ENCODE measurements at places on chromosomes 7 and 10.
A peak's percentile ranks its signal among the peaks of the same experiment; 100 is the strongest.

- DNase-seq = no peak
These were observed 5.3 kb upstream of the LAMB1 start for GRCh38 chr7:108008240-108008639.

- DNase-seq = no peak
These were observed 18.3 kb upstream of the BTBD16 start for GRCh38 chr10:122252805-122253204.

DNA sequence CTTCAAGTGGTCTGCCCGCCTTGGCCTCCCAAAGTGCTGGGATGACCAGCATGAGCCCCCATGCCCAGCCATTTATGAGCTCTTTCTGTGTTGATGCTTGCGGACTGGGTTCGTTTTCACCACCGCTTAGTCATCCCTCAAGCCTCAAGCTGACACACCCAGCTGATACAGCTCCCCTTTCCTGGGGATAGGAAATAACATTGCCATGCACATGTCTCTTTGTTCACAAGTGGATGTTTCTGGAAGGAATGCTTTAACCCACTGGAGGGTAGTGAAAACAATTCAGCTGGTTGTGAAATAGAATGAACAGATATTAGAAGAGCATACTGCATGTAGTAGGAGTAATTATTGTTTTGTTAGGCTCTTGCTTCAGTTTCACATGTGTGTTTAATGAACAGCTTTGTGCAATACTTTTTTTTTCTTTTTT lies 8.5 kb upstream of the METTL27 start:
- DNase-seq = no peak

DNA sequence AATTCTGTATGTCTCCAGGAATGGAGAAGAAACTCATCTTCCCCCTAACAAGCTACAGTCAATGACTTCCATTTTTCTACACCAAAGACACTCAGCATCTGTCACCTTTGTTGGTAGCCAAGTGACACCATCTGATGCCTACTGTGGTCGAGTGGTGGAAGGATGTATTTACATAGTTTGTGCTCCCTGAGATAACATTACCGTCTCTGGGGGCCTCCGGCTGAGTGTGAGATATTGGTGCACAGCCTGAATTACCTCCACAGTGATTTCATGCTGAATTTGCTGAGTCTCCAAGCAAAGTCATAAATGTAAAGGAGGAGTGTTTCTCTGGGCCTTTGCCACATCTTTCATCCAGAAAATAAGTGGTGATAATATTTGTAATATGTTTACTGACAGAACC lies 114.0 kb downstream of the GRID1 start:
- DNase-seq = no peak

DNA sequence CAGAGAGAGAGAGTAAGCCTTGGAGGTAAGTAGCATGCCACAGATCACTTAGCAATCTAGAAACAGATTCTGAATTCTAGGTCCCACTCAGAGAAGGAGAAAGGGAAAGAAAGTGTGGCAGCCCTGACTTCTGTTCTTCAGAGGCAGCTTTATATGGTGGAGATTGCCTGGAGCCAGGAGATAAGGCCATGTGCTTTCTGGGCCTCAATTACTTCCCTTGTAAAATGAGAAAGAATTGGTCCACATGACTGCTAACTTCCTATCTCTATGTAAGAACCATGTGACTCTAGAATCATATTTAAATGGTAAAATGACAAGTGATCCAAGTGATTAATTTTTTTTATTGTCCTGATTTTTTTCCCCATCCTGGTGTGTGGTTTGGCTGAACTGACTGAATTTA lies 64.1 kb downstream of the HHEX start:
- DNase-seq = no peak

DNA sequence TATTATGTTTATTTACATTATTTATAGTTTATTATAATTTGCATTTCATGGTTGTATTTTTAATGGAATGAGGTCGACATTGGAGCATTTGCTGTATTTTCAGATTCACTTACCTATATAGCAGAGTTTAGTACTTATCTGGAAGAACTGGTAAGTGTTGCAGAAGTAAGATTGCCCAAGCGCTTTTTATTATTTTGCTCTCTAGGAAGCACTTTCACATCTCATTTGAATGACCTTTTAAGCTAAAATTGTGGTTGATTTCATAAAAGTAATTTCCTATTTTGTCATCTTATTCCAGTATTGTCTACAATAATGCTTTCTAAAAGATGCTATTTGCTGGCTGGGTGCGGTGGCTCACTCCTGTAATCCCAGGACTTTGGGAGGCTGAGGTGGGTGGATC lies 28.6 kb downstream of the SEC61A2 start:
- no peak for DNase-seq

- no peak for DNase-seq
These were observed 21.8 kb upstream of the PIP4K2A start for GRCh38 chr10:22736134-22736533.

GRCh38 chr7:94509264-94509886 lies at the start of gene CASD1:
Gene CASD1, plus strand, starts transcription at chr7:94509809. Its CDS starts 276 bp downstream, at chr7:94510085.
- DNase-seq = peak; percentile 71

DNA sequence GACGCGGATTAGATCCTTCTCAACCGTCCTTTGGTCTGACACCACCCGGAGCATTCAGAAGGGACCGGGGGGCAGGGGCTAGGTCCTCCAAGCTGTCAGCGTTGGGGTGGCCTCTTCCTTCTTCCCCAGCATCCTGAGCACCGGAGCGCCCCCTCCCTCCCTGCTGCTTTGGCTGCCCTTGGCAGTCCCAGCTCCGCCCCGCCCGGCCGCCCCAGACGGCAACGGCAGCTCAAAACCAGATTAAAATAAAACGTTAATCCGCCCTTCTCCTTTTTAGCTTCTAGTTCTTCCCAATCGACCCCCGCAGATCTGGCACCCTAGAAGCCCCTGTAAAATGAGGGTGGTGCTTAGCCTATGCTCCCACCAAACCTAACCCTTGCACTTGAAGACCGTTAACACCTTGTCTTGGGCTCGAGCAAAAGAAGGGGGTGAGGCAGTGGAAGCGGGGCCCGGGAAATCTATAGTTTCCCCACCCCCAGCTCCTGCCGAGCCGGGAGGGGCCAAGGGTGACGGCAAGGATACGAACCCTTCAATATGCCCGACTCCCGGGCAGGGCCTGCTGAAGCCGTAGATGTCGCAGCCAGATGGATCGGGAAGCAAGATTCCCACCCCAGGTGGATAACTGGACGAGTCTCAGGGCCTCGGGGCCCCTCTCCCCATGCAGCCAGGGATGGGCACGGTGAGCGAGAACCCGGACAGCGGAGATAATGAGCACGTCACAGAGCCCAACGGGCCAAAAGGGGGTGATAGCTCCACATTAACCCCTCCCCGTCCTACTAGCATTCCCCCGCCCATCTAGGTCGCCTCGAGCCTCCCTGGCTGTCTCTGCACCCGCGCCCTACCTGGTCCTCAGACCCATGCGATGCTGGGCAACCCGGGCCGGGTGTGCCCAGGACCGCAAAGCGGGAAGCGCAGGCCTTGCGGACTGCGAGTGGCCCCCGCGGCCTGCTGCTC lies 169.7 kb downstream of the NRF1 start:
- no peak for DNase-seq

GRCh38 chr7:47803846-47804245 lies 144.4 kb downstream of the PKD1L1 start:
- no peak for DNase-seq

DNA sequence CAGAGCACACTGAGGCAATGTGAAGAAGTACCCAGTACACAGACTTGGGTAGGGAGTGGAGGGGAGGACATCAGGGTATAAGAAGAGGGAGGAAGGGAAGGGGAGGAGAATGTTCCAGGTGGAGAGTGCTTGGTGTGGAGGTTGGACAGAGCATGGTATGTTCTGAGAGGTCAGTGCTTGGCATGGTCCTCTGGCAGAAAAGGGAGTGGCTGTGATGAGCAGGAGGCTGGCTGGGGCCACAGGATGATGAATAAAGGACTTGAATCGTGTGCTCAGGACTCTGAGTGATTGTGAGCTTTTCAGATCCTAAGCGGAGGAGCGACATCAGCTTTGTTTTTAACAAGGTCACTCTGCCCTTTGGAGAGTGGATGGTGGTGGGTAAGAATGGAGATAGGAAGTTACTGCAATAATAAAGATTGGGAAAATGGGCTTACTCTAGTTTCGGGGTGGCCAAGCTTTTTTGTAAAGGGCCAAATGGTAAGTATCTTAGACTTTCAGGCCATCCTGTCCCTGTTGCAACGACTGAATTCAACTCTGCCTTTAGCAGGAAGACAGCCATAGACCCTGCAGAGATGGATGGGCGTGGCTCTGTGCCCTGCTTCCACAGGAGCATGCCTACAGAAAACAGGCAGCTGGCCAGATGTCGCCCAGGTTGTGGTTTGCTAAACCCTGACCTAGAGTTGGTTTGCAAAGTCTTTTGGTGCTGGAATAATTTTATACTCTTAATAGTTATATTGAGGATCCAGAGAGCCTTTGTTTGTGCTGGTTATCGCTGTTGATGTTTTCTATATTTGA lies 8.4 kb downstream of the PPP2R2D start:
- DNase-seq = no peak

DNA sequence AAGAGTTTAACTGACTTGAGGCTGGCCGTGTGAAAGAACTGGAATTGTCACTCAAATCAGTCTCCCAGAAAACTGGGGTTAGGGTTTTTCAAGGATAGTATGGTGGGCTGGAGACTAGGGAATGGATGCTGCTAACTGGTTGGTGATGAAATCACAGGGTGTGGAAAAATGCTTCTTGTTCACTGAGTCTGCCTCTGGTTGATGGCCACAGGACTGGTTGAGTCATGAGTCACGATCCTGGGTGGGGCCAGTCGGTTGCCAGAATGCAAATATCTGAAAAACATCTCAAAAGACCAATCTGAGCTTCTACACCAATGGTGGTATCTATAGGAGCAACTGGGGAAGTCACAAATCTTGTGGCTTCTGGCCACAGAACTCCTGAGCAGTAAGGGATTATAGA lies 16.3 kb upstream of the BAMBI start:
- no peak for DNase-seq

DNA sequence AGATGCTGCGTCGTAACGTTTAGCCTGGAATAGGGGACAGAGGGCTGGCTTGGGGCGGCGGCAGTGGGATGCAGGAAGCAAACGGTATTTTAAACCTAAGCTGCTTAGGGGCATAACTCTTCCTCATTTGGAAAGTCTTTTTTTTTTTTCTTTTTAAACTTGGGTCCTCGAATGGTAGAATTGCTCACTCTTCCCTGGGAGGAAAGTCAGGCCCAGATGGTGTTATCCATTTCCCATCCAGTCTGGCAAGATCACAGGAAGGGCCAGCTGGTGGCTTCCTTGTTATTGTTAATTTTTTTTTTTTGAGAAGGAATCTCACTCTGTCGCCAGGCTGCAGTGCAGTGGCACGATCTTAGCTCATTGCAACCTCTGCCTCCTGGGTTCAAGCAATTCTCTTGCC lies 56.6 kb downstream of the TMEM209 start:
- no peak for DNase-seq

GRCh38 chr7:142961973-142962926 lies at the start of gene KEL:
Gene KEL, minus strand, starts transcription at chr7:142962363. Its CDS starts 157 bp downstream, at chr7:142962206.
- DNase-seq = no peak

GRCh38 chr10:43683451-43684291 lies 35.0 kb upstream of the ZNF32 start:
- DNase-seq = no peak

GRCh38 chr7:13832346-13832745 lies 157.1 kb downstream of the ETV1 start:
- DNase-seq = no peak

DNA sequence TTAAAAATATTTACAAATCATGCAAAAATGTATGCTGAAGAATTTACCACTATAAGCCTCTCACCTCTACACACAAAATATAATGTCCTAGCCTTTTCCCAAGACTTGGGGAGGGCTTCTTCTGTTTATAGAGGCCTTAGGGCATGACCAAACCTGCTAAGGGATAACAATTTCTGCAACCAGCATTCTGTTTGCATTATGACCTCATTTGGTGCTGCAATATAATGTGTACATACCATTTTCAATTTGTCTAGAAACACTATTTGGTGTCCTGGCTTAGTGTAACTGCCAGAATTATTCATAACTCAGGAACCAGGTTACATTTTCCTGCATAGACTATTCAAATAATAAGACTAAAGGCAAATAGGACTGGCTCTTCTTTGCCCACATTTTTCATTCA lies 446.6 kb upstream of the SORCS1 start:
- no peak for DNase-seq

DNA sequence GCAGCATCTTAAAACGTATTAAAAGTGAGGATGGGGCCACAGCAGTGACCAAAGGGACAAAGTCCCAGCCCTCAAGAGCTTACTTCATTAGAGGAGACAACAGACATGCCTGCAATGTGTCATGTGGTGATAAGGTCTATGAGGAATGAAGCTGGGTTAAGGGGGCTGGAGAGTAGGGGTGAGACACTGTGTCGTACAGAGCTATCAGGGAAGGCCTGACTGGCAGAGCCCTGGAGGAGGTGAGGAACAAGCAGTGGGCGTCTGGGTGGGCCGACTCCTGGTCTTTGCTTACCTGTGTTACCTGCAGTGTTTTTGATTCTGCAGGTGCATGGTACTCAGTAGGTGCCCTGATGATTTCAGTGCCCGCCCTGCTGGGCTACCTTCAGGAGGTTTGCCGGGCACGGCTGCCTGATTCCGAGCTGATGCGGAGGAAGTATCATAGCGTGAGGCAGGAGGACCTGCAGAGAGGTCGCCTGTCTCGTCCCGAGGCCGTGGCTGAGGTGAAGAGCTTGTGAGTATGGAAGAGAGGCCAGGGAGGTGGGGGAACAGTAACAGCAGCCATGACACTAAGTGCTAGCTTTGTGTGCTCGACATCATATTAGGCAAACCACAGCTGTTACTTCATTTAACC lies 7.6 kb downstream of the ZFYVE27 start:
- DNase-seq = no peak

DNA sequence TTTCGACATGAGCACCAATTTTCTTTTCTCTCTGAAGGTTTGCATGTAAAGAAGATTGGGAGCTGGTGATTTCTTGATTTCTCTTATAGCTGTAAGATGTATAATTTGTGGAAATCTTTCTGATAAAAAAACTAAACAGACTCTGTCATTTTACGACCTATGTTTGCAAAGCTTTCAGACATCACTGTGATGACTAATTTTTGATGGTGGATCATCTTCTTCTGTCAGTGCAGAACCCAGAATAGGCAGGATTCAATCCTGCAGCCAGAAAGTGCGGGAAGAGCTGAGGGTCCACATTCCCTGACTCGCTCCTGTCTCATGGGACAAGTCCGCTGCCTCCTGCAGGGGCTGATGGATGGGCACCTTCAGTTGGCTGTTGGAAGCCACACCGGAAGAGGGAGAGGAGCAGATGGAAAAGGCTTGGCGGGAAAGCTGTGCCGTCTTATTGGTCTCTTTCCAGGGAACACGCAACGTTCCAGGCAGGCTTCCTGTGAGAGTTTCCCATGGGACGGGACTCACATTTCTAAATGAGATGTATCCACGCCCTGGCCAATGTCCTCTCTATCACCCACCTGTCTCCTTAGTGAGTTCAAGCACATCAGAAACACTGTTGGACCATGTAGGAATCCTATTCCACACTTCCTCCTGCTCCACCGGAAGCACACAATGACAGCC lies 186.9 kb downstream of the PRPF18 start:
- DNase-seq = no peak

DNA sequence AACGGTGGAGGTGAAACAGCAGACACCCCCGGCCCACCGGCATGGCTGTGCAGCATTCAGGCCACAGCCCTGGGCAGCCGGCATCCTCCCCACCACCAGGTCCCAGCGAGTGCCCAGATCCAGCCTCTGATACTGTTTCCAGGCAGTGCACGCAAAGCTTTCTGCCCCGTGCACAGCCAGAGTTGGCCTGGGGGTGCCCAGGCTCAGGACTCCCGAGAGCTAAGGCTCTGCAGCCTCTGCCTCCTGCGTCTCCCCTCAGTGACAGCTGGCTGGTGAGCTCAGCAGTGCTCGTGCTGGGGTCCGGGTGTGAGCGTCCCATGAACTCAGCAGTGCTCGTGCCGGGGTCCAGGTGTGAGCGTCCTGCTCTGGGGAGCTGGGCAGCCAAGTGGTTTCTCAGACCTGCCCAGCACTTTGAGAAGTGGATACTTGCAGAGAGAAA lies 65.4 kb downstream of the CFAP46 start:
- DNase-seq = no peak
